Hematopoietic multipotent progenitor cell treated with erythropoietin and hydrocortisone succinate and interleukin-3 and kit ligand, for 4 days (in vitro differentiated cells): ENCODE measurements at places on chromosomes 16 and 17.

GRCh38 chr16:252366-253337 is 18.0 kb downstream of the FAM234A start:
- peak; percentile 70 for DNase-seq

- no peak for DNase-seq
Observed at GRCh38 chr17:44269535-44270240, 1.8 kb upstream of the SLC4A1 start.

DNA sequence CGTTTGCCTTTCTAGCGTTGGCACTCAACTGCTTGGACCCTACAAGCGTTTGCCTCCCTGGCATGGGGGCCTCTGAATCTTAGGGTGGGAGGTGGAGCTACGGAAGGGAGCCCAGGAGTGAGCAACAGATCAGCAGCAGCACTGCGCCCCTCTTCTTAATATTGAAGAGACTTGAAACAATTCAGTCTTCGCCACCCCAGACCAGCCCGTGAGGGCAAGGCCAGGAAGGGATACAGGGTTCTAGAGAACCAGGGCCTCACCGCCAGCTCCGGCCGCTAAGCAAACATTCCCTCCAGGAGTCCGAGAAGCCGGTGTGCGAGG is 1.5 kb upstream of the GPRC5C start:
- DNase-seq, result no peak

DNA sequence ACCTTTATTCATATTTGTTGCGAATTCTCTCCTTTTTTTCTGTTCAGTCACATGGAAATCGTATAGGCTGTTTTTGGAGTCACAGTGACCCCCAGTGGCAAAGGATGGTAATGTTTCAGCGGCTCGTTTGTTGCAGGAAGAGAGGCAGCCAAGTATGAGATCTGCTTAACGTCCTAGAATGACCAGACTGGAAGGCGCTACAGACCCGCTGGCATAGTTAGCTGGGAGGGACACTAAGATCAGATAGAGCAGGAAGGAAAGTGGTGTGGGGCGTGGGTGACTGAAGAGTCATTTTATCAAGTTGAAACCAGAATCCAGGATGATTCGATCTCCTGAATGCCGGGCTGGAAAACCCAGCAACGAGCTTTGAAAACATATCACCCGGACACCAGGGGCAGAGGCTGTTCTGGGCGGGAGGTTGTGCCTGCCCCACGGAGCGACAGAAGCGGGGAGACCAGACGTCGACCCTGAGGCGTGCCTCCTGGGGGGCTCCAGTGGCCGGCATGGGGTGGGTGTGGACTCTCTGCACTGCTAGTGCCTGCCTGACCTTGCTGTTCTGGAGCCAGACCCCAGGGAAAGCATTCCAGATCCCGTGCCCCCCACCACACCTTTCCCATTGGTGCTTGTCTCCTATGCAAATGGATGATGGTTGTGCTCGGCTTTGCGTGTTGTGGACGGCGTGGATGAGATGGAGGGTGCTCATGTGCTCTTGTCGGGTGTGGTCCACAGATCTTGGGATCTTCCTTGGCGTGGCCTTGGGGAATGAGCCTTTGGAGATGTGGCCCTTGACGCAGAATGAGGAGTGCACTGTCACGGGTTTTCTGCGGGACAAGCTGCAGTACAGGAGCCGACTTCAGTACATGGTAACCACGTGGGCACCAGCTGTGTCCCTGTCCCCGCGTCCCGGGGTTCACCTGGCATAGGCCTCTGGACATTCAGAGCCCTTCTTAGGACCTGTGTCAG is 7.7 kb downstream of the IL34 start:
- peak; percentile 91 for DNase-seq

- DNase-seq, result peak; percentile 54
Observed at GRCh38 chr17:37318931-37319594, 56.7 kb upstream of the C17orf78 start.

DNA sequence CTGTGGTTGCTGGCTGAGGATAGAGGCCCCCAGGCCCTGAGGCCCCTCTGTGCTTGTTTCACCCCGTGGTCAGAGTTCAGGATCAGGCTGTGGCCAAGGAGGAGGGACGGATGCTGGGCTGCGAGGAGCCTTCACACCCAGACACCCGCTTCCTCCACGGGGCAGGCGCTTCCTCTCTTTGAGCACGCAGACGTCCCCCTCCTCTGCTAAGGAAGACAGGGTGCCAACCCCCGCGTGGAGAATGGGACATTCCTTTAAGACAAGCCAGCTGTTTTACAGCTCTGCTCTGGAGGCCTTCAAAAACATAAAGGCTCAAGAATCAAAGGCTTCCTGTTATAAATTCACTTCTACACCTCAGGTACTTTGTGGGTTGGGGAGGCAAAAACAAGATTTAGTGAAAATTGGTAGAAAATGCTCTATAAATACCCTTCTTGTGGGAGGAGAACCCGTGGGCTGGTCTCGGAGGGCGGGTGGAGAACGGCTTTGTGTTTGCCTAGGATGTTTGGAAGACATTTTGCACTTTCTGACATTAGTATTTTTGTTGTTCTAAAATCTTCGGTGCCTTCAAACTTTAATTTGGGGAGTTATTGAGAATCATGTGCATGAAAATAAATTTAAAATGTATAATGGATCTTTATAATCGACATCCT is 60.8 kb upstream of the FOXF1 start:
- DNase-seq, result no peak

- peak; percentile 20 for DNase-seq
Observed at GRCh38 chr16:30488764-30489605, 16.4 kb downstream of the ITGAL start.

DNA sequence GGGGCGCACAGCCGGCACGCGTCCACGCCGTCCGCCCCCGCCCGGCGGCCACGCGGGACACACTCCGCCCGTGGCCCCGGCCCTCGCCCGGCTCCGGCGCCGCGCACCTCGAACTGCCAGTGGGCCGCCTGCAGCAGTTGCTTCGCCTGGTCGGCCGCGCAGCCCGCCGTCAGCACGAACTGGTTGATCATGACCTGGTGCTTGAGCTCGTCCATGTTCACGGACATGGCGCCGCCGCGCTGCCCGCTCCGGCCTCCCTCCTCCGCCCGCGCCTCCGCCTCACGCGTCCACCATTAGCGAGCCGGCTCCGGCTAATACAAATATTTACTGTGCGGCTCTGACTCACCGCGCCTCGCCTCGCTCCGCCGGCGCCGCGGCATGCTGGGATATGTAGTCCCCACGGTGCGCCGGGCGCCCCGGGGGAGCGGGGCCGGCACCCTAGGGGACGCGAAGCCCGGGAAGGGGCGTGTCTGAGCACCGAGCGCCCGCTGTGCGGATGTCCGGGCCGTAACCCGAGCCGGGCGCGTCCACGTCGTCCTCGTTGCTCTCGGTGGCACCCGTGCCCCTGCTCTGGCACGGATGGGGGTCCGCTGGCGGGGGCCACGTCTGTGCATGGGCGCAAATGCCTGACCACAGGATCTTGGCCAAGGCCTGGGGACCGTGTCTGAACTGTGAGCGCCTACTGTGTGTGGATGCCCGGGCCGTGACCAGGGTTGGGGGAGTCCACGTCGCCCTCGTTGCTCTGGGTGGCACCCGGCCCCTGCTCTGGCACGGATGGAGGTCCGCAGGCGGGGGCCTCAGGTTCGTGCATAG is at the start of gene UBALD1:
UBALD1 (minus strand) TSS at position 318 of the 813 bp plus-strand sequence; CDS start at position 227, 91 bp downstream.
- peak; percentile 94 for DNase-seq

DNA sequence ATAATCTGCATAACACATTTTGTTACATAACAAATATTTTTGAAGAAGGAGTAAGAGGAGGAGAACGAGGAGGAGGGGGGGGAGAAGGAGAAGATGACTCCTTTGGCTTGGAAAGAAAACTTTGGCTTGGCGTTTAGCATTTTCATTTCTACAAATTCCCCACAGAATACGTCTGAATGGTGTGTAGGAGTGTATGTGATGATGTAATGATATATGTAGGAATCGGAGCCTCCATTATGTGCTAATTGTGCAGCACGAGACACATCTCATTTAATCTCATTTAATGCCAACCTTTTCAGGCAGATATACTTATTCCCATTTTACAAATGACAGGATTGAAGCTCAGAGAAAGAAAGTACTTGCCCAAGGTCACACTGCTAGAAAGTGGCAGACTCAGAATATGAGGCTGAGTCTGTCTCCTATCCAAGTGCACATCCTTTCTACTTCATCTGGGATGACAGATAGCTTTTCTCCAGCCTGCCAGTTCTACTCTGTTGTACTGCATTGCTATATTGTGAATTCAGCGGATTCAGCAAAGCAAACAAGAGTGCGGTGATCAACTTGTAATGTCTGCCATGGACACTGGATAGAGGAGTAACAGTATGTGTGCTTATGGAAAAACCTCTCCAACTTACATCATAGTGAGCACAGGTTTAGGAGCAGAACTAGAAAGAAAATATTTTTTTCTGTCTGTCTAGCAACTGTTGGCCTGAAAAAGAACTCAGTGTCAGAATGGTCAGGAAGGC is 10.4 kb upstream of the SLC47A2 start:
- no peak for DNase-seq

DNA sequence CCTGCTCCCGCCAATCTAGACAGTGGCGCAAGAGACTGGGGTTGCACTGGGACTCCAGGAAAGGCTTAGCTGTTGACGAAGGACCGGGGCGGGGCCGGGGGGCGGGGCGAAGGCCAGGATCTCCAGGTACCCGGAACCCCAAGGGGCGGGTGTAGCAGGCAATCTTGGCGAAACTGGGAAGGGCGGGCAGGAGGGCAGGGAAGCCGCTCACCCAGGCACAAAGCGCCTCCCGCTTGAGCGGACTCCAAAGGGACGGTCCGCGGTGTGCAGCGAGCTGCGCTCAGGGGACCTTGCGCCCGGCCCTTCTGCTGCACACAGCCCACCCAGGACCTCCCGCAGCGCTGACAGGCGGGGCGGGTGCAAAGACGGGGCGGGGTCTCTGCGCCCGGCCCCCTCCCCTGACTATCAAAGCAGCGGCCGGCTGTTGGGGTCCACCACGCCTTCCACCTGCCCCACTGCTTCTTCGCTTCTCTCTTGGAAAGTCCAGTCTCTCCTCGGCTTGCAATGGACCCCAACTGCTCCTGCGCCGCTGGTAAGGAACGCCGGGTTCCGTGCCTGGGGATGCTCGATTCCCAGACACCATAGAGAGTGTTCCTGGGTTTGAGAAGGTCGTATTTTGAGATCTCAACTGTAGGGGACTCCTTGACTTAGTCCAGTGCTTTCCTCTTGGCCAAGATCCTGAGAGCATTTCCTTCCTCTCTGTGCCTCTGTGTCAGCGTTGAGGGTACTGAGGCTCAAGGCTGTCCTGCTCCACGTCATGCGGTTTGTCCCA is at the start of gene MT1F:
MT1F (plus strand) TSS at position 405 of the 772 bp plus-strand sequence; CDS start at position 505, 100 bp downstream.
- peak; percentile 85 for DNase-seq

- DNase-seq, result no peak
Observed at GRCh38 chr17:78372841-78373240, 5.6 kb upstream of the PGS1 start.

DNA sequence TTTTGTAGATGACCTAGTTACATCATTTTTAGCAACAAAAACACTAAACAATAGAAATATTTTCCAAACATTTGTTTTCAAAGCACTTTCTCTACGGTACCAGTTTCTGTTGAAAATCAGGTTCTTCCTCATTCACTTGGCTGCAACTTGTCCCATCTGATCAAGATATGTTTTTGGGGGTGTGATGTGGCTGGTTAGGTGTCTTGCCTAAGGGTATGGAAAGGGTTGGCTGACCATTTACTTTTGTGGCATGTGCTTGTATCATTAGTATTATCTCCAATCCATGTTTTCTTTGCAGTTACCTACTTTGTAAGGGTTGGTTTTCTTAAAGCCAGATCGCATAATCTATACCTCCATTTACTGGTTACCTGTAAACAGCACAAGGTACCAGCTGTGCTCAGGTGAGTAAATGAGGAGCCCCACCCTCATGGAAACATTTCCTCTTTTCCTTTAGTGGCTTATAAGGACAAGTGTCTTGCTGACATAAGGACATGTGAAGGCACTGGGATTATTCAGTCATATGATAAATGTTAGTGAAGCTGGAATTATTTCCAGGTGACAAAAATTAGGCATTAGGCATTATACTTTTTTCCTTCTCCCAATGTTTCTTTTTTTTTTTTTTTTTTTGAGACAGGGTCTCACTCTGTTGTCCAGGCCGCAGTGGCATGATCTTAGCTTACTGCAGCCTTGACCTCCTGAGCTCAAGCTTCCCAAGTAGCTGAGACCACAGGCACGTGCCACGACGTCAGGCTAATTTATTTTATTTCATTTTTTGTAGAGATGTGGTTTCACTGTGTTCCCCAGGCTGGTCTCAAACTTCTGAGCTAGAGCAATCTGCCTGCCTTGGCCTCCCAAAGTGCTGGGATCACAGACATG is 162.0 kb downstream of the CCDC182 start:
- no peak for DNase-seq

DNA sequence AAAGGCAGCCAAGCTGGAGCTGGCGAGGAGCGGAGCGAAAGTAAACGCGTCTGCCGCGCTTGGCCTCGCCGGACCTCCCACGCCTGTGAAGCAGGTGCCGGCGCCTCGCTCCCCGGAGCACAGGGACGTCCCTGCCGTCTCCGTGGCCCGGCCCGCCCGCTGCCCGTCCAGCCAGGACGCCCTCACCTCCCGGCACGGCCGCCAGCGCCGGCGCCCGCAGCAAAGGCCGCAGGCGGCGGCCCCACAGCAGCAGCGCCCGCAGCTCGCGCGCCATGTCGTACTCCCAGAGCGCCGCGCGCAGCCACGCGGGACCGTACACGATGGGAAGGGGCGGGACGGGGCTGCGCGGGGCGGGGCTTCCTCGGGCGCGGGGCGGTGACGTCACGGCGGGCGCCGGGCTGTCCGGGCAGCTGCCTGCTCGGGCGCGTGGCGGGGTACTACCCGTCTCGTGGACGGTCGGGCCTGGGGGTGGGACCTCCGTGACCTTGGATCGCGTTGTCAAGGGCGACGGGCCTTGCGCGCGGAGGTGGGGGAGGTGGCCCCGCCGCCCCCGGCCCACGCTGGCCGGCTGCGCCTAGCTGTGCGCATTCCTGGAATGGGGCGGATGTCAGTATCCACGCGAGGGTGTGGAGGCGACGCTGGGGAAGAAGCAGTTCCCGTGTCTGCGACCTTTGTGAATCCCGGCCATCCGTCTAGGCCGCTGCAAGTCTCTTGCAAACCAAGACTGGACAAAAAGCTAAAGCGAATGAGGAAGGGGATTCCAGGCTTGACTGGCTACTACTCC is at the start of gene TRAP1:
TRAP1 (minus strand) TSS at position 290 of the 784 bp plus-strand sequence; CDS start at position 274, 16 bp downstream.
- peak; percentile 92 for DNase-seq

- no peak for DNase-seq
Observed at GRCh38 chr16:35193956-35194355, 1734.5 kb downstream of the TP53TG3F start.
